Activated T-helper 1 cell treated with anti-CD3 and anti-CD28 coated beads, Interleukin-12 subunit alpha, Interleukin-12 subunit beta, Interleukin-2, Interleukin-4 antibody, amounts not matched to agents 30 ng/mL and 10 ng/mL and 1 ng/mL, durations not matched to agents 14 hours and 24 hours and 36 hours (primary cell): ENCODE measurements at places on chromosomes 7 and 10. TPM values are rescaled to one million over a fixed set of nuclear protein-coding genes. Genes with fewer than 3 reads are reported as not detected.

DNA sequence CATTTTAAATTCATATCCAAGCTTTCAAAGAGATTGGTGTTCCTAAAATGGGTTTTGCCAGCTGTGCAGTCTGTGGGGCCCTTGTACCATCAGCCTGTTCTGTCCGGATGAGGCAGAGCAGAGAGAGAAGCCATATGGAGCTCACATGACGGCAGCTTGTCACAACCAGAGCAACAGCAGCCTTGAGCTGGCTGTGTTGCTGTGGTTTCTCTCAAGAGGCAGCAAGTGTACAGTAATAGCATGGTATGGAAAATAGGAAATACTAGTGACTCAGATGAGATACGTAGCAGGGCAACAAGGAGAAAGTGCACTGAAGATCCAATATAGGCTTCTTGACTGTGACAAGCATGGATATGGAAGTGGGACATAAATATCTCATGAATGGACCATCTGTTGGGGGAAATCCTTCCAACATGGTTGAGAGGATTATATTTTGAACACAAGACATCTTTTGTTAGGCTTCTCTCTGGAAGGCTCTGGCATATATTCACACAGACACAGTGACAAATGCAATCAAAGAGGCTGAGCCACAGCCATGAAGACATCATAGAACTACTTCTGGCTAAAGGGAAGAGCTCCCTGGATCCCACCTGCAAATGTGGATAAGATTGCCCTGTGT, 251.0 kb upstream of the TAC1 start:
- no peaks in the 10 kb centered on the region for H3K27me3 ChIP-seq
- no peaks in the 10 kb centered on the region for H3K4me1 ChIP-seq
- no peaks in the 10 kb centered on the region for H3K36me3 ChIP-seq

GRCh38 chr10:79427965-79428364, 17.5 kb downstream of the ZCCHC24 start:
- DNase-seq: no peak
- H3K36me3 ChIP-seq: no peaks in the 10 kb centered on the region
- H3K27me3 ChIP-seq: peaks cover 18% of the 10 kb centered on the region

- H3K27me3 ChIP-seq: no peaks in the 10 kb centered on the region
- H3K36me3 ChIP-seq: no peaks in the 10 kb centered on the region
These were observed 500.1 kb downstream of the ETV1 start for GRCh38 chr7:13489386-13489785.

GRCh38 chr7:147639751-147640150, 950.8 kb upstream of the C7orf33 start:
- H3K27me3 ChIP-seq: no peaks in the 10 kb centered on the region
- H3K4me3 ChIP-seq: no peak overlapping the region
- H3K27ac ChIP-seq: no peak overlapping the region
- no peaks in the 10 kb centered on the region for H3K4me1 ChIP-seq
- DNase-seq: no peak

DNA sequence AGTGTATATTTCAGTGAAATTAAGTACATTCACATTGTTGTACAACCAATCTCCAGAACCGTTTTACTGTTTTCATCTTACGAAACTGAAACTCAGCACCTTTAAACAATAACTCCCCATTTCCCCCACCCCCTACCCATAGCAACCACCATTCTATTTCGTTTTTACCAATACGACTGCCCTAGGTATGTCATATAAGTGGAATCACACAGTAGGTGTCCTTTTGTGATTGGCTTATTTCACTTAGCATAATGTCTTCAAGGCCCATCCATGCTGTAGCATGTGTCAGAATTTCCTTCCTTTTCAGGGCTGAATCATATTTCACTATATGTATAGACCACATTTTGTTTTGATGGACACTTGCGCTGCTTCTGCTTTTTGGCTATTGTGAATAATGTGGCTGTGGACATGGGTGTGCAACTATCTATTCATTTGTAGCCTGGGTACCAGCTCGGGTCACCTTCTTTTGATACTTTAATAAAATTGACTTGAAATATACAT, 34.3 kb upstream of the DLG5 start:
- no peak overlapping the region for H3K27ac ChIP-seq
- no peaks in the 10 kb centered on the region for H3K4me1 ChIP-seq
- H3K36me3 ChIP-seq: no peaks in the 10 kb centered on the region
- peaks cover 2% of the 10 kb centered on the region for H3K27me3 ChIP-seq
- no peak overlapping the region for H3K4me3 ChIP-seq
- no peak for DNase-seq

Gene ERLIN1
- 16.6 and 19.4 TPM in 2 replicates for total RNA-seq
